CD4-positive, alpha-beta T cell treated with Interleukin-10 for 1 hour (primary cell): ENCODE measurements at places on chromosomes 1 and 21.

DNA sequence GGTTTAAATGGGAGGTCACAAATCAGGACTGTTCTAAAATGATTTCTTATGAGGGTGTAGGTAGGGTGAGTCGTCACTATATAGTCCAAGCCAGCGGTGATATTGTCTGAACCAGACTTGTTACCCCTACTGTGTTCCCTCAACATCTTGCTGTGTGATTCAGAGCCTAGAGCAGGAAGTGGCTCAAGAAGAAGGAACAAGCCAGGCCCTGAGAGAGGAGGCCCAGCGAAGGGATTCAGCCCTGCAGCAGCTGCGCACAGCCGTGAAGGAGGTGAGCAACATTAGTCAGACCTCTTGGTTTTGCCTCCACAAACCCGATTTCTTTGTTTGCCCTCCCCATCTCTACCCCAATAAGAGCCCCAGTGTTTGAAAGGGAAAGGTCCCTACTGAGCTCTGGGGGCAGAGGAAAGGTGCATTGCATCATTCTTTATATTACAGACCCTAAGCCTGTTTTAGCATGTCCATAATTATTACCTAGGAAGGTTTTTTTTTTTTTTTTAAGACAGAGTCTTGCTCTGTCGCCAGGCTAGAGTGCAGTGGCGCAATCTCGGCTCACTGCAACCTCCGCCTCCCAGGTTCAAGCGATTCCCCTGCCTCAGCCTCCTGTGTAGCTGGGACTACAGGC is 5.0 kb upstream of the SH3BGRL3 start:
- no peak for DNase-seq

GRCh38 chr1:200292699-200293098 is 117.1 kb downstream of the ZNF281 start:
- no peak for DNase-seq

GRCh38 chr1:171654201-171654941 is 1.9 kb upstream of the MYOC start:
- DNase-seq, result no peak

DNA sequence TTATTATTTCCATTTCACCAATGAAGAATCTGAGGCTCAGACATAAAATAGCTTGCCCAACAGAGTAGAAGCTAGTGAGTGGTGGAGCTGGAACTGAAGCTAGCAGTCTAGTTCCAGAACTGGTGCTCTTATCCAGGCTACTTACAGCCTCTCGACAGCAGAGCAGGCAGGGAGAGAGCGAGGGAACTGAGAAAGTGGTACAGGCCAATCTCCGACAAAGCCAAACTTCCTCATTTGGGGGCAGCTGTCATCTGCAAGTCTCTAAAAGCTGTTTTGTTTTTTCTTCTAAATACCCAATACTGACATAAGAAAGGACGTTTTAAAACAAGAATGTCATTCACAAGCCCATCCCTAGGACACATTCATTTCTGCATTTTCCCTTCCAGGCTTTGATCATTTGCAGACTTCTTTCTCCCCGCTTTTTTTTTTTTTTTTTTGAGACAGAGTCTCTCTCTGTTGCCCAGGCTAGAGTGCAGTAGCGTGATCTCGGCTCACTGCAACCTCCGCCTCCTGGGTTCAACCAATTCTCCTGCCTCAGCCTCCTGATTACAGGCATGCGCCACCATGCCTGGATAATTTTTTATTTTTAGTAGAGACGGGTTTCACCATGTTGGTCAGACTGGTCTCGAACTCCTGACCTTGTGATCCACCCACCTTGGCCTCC is 20.0 kb downstream of the YIPF1 start:
- no peak for DNase-seq

- no peak for DNase-seq
These were observed 12.8 kb downstream of the WDR3 start for GRCh38 chr1:117942293-117942692.

DNA sequence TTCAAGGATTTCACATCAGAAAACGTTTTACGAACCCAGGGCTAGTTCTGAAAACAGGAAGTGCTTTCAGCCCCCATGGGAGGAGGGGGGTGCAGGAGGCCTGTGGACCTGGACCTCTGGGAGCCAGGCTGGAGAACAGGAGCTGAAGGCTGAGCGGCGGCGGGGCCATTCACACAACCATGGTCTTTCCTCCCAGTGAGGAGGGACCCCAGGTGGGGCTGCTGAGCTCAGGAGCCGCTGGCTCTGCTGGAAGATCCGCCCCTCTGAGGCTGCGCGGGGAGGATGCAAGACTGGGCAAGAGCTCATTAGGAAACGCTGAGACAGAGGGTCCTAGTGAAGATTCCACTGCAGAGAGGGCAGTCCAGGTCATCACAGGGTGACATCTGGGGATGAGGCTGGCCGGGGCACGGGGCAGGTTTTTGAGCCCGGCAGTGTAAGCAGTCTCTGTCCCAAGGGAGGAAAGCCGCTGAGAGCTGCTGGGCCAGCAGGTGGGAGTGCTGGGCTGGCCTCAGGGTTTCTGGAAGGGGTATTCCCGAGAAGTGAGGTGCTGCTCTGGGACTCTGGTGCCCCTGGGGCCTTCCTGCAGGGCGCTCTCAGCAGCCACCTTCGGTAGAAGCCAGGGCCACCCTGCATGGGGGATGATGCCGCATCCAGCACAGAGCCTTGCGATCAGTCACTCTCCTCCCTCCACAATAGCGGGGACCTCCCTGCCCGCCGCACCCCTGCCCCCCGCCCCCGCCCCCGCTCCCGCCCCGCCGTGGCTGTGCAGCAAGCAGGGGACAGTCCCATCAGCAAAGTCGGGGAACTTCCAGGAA is 7.5 kb downstream of the MX2 start:
- DNase-seq, result no peak

DNA sequence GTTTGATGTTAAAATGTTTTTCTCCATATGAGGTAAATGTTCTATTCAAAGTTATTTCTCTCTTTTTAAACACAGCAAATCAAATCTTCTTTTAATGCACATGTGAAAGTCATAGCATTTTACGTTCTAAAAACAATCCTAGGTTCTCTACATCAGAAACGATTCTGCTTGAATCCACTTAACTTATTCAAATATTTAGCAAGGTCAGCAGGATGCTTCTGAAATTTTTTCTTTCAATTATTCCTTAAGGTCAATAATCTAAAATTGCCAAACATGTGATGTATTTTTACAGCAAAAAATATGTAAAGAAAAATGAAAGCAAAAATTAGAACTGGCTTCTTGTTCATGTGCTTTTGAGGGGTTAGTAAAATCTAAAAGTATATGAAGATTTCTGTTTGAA is 106.7 kb downstream of the TM2D1 start:
- no peak for DNase-seq

DNA sequence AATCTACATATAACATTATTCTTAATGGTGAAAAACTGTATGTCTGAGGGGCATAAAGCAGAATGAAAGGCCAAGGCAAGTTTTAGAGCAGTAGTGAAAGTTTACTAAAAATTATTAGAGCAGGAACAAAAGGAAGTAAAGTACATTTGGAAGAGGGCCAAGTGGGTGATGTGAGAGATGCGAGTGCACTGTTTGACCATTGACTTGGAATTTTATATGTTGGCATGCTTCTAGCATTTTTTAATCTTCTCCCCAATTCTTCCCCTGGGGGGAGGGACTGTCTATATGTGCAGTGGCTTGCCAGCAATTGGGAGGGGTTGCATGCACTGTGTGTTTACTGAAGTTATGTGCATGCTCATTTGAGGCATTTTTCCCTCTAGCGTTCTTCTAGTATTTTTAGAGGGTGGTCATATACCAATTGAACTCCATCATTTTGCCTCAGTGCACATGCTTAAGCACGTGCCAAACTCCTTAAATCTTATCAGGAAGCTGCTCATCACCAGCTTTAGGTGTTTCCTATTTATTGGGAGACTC is 36.1 kb upstream of the SLC5A9 start:
- DNase-seq, result no peak
